ENCODE measurements at places on chromosomes 2 and 18. TPM values are rescaled to one million over a fixed set of nuclear protein-coding genes. Genes with fewer than 3 reads are reported as not detected.

DNA sequence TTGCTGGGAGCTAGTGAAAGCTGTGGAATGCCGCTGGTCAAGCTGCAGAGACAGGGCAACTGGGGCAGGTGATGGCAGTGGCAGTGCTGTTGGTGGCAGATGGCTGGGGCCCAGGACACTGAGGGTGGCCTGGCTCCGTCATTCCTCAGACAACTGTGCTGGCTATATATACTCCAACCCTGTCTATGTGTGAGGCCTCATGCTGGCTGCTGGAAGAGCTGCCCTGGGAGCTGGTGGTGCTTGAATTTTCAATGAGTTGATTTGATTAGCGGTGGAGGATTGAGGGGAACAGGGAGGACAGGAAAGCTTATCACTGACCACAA, 66.5 kb upstream of the TMEM200C start:
- no peak for DNase-seq

- DNase-seq, result no peak
Observed at GRCh38 chr2:120053891-120054290, 41.0 kb downstream of the EPB41L5 start.

NAT8 gene
- not detected for total RNA-seq

DNA sequence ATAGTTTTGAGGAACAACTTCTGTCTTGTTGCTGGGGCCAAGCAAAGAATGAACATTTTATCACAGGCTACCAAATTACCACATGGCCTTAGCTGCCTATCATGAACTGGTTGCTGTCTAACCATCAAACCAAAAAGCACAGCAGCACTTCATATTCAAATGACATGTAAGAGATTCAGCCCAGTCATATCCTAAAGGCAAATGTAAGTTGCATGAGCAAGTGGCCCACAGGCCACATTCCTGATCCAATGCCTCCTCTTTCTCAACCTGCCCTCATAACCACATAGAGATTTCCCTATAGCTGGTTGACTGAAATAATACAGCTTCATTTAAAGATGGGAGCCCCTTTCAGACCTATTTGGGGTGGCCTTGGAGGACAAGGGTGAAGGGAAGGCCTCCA, 572.3 kb downstream of the IRS1 start:
- no peak for DNase-seq

- DNase-seq, result no peak
Observed at GRCh38 chr2:8004250-8004681, 677.6 kb upstream of the ID2 start.

- no peak for DNase-seq
Observed at GRCh38 chr2:239222706-239223309, 178.0 kb downstream of the HDAC4 start.

ANKRD39 gene
- 17.4 TPM for total RNA-seq

HOXD4 gene
- not detected for total RNA-seq

GRCh38 chr2:225574582-225575138, 175.2 kb downstream of the NYAP2 start:
- no peak for DNase-seq

DNA sequence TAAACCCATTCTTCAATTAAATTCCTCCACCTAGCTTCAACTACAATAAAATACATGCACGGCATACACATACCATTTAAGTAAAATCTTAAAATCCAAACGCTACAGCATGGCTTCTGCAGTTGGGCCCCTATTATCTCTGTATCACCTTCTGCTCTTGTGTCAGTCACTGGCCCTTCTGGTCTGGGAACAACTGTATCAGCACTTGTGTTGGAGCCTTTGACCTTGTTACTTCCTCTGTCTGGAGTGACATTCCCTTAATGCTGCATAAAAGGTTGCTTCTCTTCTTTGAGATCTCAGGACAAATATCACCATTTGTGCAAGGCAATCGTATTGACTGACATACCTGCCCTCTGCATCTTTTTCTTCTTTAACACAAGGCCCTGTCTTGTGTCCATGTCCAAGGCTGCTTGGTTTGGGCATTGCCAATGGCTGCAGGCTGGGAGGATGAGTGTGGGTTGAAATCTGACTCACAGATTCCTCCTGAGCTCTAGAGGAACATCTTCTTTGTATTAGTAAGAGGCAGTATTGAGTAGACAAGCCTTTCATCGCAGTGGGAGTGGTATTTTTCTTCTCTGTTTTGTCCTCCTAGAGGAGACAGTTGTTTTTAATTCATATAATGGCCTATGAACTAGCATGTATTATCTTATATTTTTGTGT, 267.8 kb upstream of the TRIB2 start:
- DNase-seq, result no peak

- no peak for DNase-seq
Observed at GRCh38 chr18:58668211-58668610, 3.1 kb upstream of the MALT1 start.

- no peak for DNase-seq
Observed at GRCh38 chr2:100344433-100344832, 22.1 kb upstream of the LONRF2 start.

MSTN gene
- 0.38 TPM for total RNA-seq

GRCh38 chr2:53536583-53537361, 230.8 kb upstream of the CHAC2 start:
- no peak for DNase-seq

DNA sequence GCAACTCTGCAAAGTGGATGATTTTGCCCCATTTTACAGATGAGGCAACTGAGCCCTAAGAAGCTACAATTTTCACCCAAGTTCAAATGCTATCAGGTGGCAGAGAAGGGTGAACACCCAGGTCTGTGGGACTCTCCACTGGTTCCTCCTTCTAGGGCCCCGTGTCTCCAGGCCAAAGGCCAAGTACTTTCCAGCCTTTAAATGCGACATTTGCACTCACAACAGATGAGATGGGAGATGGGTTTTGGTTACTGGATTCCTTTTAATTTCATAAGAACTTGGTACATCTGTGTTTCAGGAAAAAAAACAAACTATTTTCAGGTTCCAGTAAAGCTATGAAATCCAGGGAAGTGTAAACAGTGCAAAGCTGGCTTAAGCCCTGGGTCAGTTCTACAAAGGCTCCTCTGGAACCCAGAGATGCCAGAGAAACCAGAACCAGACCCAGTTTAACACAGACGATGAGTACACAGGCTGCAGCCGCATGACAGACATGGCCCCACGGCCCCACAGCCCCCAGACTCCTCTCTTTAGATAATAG, 361.7 kb downstream of the ANAPC1 start:
- DNase-seq, result no peak

DNA sequence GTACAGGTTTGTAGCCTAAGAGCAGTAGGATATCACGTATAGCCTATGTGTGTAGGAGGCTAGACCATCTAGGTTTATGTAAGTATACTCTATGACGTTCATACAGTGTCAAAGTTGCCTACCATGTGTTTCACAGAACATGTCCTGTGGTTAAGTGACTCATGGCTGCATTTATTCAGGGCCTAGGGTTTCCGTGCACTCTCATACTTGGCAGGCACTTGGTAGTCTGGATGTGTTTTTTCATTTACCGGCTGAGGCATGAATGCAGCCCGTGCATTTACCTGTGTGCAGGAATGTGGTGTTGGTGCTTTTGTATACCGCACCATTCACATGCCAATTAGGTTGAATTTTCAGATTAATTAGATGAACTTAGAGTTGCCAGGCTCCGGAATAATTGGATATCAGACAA, 43.4 kb downstream of the MYL12B start:
- no peak for DNase-seq

CRYGC gene
- not detected for total RNA-seq

DNA sequence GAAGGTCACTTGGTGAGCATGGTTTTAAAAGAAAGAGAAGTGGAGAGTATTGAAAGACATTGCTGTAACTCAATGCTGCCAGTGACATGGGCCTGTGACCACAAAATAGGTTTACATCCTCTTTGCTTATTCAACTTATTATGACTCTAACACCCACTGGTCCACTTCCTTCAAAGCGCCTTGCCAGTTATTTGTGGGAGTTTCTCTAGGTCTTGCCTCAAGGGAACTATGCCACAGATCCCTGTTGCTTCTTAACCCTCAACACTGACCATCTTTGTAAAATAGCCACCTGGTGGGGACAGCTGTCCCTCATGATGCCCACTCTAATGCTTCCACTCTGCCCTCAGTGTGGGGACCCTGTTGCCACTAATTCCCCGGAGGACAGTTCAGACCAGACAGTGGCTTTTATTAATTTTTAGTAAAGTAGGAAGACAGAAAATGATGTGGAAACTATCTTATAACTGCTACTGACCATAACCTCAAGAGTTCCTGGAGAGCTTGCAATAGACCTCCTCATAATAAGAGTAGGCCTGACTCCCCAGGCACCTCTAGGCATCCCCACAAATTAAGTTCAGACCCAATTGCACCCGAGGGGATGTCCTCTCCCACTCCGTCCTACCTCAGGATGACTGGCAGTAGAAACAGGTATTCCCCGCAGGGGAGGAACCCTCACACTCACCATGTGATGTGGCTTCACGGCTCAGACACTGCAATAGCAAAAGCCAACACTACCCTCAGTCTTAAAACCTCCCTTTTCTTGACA, 31.3 kb upstream of the SLC25A52 start:
- DNase-seq, result no peak

GRCh38 chr2:56576001-56576400, 392.2 kb downstream of the CCDC85A start:
- DNase-seq, result no peak

AFF3 gene
- 7.3 TPM for total RNA-seq

DNA sequence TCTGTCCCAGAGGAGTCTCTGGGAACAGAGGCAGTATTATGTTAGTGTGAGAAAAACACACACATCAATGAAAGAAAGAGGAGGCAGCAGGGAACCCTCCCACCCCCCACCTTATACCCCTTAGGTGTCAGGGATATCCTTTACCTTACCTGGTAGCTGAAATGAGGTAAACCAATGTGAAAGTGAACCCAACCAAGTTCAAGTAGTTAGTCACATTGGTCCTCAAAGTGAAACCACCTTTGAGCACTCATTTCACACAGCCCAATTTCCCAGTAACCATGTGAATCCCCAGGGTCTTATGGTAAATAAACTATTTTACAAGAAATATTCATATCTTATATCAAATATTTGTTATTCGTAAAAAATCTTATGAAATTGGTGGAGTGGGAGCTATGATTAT, 377.8 kb downstream of the LRATD1 start:
- no peak for DNase-seq

- DNase-seq, result no peak
Observed at GRCh38 chr2:26957041-26957440, 13.4 kb upstream of the MAPRE3 start.

BOLL gene
- total RNA-seq, result 0.22 TPM

DNA sequence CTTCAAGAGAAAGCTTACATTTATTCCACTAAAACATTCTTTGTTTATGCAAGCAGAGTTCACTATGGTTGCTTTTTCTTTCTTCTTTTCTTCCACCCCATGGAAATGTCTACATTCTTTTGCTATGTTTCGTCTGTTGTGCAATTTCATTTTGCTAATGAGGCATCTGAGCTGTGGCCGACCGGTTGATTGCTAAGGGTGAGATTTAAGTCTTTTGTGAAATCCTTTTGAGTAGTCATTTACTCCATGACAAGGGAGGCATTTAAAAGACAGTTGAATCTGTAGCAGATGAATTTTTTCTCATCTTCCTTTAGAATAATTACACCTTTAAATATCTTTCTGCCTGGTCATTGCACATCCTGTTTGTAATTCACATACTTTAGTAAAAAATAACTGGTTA, 324.1 kb upstream of the THUMPD2 start:
- no peak for DNase-seq

- no peak for DNase-seq
Observed at GRCh38 chr2:98524168-98524567, 79.5 kb downstream of the INPP4A start.

VWA3B gene
- total RNA-seq, result 0.47 TPM

GRCh38 chr2:157901325-157901724, 25.2 kb upstream of the ACVR1 start:
- no peak for DNase-seq

DNA sequence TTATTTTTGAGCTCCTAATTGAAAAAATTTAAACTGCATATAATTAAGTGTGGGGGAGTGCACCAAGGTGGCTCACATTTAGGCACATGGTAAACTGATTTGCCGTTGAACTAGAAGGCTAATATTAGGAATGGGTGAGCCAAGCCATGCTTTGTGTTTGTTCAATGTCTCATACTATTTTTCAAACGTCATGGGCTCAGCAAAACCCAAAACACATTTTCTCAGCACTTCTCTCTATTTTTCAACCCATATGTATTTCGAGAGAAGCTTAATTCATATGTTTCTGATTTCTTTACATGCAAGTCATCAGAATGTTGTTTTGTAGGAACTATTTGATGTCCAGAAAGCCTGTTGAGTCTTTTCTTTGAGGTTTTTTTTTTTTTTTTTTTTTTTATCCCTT, 291.2 kb downstream of the TCF4 start:
- DNase-seq, result no peak

DNA sequence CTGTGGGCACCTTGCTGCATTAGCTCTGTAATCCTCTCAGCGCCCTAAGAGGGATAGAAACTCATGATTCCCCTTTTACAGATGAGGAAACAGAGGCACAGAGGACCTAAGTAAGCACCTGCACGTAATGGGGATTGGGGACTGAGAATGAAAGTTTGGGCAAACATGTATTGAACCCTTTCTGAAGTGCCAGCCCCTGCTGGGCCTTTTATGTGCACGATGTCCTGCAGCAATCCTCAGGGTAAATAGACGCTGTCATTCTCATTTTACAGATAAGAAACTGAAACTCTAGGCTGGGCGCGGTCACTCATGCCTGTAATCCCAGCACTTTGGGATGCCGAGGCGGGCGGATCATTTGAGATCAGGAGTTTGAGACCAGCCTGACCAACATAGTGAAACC, 117.4 kb downstream of the STPG4 start:
- DNase-seq, result no peak

GRCh38 chr2:130365075-130365474, 9.2 kb downstream of the PTPN18 start:
- no peak for DNase-seq

CHRND gene
- not detected for total RNA-seq

DNA sequence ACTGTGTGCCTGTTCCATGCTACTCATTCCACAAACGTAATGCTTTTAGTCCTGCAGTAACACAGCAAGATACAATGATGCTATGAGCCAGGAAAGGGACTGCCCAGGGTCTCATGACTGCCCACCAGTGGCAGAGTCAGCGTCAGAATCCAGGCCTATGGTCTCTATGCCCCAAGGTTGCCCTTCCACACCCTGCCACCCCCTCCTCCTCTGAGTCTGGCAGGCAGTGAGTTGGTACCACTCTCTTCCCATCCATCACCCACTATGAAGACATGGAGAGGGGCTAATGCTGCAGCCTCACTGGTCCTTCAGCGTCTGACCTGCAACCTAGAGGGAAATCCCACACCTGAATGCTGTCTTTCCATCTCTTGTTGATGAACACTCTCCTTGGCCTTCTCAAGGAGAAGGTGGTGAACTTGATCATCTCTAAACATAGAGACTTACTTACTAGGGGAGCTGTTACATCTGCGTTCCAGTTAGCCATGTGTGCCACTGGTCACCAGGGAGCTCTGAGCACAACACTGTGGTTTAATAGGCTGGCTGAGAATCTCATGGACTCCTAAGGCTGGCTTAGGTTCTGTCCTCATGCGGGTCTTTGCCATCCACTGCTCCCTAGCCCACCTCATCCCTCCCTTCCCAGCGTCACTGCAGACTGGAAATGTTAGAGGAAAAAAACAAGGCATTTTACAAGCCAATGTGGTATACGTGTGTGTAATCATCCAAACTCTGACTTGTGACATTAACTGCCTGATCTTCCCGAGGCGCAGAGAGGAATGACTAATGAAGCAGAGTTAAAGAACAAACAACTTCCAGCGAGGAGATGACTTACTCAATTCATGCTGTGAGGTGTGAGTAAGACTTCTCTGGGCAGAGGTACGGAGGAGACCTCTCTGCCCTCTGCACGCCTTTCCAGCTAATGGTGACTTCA, 28.8 kb downstream of the STEAP3 start:
- no peak for DNase-seq

GRCh38 chr18:13438507-13439056, 220.0 kb downstream of the LDLRAD4 start:
- no peak for DNase-seq

RASGRP3 gene
- total RNA-seq, result not detected

Data from progenitor cell of endocrine pancreas (in vitro differentiated cells).